CD4-positive, alpha-beta T cell treated with Interferon alpha-2 for 1 hour (primary cell): ENCODE measurements at places on chromosomes 7 and 10.

DNA sequence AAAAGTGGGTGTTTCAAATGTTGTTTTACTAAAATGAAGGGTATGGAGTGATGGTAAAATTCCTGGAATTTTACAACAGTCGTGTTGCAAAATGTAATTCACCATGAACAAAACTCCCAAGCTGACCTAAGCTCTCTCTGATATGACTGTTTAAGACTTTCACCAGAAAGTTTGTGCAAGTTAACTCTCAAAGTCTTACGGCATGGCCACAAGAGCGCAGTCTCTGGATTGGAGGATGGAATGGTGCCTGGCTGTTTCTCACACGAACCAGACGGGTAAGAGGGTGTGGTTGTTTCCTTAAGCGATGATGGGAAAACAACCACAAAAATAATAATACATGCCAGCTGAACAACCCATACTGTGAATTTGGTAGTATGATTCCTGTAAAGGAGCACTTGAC, 662.5 kb downstream of the KCNMA1 start:
- no peak for DNase-seq

- DNase-seq = no peak
These were observed 253.4 kb downstream of the KIAA1217 start for GRCh38 chr10:24462291-24462813.

GRCh38 chr10:88409236-88409635, 173.9 kb downstream of the RNLS start:
- DNase-seq = no peak

GRCh38 chr10:57864765-57865680, 402.7 kb downstream of the IPMK start:
- DNase-seq = no peak

DNA sequence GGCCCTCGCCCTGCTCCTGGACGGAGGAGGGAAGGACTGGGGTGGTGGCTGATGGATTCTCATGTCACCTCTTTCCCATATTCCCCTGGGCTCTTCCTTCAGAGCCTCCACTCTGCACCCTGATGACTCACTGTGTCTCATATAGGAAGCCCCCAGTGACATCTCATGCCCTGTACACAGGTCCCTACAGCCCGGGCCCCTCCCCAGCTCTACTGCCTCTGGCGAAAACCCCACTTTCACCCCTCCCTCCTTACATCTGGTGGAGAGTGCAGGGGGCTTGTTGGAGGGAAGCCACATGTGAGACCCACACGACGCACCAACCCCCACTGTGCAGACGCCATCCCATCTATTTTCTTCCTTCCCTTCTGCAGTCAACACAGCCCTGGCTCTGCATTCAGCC, 72.8 kb upstream of the ZNF479 start:
- no peak for DNase-seq

DNA sequence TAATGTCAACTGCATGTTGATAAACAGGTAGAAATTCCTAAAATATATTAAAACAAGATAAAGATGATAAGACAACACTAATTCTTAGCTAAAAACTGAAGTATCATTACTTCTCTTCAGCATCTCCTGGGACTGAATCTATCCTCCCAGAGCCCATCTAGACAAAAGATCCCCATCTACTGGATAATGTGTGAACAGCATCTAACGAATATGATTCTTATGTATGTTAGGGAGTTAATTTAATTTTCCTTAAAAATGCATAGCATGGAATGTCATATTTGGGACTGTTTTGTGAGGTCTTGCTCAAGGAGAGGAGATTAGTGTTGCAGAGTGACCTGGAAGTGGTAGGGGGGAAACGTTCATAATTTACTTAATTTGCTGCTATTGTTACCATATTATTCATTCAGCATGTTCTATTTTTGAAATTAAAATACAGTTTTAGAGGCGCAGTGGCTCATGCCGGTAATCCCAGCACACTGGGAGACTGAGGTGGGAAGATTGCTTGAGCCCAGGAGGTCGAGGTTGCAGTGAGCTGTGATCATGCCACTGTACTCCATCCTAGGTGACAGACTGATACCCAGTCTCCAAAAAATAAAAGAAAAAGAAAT, 305.1 kb upstream of the CSTF2T start:
- DNase-seq = no peak

GRCh38 chr7:22182149-22182548, 174.8 kb downstream of the RAPGEF5 start:
- no peak for DNase-seq

DNA sequence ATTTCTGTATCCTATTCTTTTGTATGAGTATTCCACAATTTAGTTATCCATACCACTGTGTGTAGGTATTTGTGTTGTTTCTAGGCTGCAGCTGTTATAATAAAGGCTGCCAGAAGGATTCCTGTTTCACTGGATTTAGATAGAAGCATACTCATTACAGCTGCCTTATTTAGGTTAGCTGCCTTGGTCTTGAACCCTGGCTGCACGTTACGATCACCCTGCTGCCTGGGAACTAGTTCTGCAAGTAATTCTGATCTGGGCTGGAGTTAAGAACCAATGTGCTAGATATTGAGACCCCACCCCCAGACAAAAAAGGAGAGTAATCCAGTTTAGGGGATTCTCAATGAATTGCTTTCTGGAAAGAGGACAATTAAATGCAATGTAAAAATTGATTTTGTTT, 43.1 kb downstream of the CCDC71L start:
- DNase-seq = no peak

GRCh38 chr10:1472178-1472958, 265.0 kb downstream of the ADARB2 start:
- DNase-seq = no peak

GRCh38 chr7:77788327-77788902, 9.8 kb downstream of the TMEM60 start:
- no peak for DNase-seq

DNA sequence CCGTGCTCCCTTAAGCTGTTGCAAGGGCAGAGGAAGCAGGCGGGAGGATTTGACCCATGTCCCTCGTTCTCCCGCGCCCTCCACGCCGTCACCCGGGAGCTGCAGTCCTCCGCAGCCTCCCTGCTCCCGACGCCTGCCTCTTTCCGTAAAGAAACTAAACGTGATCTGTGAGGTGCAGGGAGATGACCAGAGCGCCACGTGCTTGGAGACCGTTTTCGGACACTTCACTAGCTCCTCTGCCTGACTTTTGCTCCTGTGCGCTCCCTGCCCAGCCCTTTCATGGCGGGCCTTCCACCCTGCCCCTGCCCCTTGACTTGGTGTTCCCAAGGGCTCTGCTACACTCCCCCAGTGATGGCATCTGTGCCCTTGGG, 171.2 kb downstream of the LSM5 start:
- no peak for DNase-seq

- DNase-seq = no peak
These were observed 9.6 kb downstream of the ITGB1 start for GRCh38 chr10:32948451-32948850.

- no peak for DNase-seq
These were observed 261.9 kb downstream of the PTPRN2 start for GRCh38 chr7:158325530-158326381.

DNA sequence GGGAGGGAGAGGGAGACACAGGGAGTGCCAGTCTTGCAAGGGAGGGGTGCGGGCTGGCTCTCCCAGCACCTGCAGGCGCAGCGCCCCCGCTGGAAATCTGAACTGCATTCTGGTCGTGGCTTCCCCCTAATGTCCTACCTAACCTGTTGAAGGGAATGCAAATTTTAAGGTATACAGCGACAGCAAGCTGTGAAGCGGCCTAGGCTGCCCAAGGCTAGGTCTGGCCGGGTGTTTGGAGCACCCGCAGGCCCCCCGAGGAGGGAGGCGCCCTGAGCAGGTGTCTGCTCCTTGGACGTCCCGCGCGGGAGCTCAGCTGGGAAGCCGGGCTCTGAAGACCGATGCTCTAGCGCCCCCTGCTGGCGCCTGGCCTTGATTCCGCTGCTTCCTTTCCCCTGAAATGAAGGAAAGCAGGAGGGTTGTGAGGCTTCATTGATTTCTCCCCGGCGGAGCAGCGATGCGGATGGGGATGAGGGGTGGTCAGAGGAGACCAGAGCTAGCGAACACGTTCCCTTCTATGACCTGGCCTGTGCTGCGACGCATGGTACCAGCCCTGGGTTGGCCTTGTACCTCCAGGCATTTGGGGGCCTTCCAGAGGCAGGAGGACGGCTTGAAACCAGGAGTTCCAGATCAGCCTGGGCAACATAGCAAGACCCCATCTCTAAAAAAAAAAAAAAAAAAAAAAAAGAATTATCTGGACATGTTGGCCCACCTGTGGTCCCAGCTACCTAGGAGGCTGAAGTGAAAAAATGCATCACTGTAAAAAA, 601.3 kb downstream of the GALNT17 start:
- DNase-seq = peak; percentile 40

GRCh38 chr7:33392148-33392547, 262.8 kb downstream of the BBS9 start:
- DNase-seq = no peak

DNA sequence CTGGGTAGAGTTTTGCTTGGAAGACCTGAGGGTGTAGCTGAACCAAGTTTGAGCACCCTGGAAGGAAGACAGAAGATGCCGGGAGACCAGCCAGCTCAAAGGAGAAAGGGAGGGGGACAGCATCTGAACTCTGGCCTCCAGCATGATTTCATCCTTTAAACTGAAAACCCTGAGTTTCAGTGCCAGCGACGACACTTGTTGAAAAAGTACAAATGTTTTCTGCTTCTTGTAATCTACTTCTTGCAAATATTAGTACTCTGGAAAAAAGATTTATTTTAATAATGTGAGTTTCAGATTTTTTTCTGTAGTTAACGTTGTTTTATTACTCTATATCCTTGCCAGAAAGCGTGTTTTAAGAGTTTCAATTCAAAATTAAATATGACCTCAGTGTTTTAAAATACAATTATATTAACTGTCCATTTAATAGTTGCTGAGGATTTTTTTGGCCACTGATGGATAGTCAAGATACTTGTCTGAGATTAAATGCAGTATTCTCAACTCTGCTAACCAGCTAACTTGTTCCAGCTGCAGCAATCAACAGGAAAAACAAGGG, 227.7 kb downstream of the MGMT start:
- DNase-seq = no peak

DNA sequence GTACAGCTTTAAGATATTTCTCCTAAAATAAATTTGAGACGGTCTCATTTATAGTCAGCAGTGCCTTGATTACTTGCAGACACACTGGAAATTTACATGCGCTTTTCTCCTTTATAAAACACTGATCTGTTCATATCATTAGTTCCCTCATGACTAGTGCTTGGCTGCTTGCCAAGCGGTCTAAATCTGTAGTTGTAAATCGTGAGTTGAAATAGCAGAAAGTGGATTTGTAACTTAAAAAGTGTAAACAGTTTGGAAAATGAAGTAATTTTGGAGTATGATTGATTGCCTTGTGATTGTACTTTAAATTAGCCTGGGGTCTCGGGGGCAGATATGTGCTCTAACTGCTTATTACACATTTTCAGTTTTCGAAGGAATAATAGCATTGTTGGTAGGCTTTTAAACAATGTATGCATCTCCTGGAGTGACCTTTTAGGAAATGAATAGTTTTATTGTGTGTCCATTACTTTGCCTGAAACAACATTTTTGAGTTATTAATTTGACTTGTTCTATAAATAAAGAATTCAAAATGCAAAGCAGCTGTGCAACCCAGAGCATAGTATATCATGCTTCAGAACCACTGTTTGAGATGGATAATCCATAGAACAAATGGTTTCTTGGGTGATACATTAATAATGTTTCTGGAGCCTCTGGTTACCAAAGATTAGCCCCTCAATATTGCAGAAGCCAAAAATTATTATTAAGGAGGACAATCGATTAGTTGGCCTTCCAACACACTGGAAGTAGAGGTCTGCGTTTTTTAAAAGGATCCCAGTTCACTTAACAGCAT, 73.3 kb downstream of the ARID5B start:
- DNase-seq = no peak
